NCI-H1105 treated with DMSO at 0.1 percent for 48 hours (cell line): ENCODE measurements at places on chromosomes 12 and 14.
A peak's percentile ranks its signal among the peaks of the same experiment; 100 is the strongest.

DNA sequence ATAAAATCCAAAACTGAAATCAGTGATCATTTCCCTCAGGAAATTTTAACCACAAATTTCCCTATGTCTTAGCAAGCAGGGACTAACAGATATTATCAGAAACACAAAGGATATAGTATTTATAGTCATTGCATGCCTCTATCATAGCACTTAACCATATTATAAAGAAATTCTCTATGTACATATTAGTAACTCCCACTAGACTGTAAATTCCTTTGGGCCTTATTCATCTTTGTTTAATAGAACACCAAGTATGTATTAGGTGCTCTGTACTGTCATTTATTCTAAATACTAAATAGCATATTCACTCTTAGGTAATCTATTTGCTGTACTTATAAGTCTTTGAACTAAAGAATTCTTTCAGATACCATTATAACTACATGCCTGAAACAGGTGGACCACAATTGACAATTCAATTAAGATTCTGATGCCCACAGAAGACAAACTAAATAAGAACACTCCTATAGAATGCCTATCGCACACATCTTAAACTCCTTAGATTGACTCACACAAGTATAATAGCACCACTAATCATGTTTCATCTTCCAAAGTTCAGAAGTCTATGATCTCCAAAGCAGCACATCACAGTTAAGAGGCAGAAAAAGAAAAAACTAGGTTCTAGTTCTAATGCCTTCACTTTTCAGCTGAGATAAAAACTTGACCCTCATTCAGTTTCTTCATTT lies 134.1 kb downstream of the FSCB start:
- DNase-seq = no peak

DNA sequence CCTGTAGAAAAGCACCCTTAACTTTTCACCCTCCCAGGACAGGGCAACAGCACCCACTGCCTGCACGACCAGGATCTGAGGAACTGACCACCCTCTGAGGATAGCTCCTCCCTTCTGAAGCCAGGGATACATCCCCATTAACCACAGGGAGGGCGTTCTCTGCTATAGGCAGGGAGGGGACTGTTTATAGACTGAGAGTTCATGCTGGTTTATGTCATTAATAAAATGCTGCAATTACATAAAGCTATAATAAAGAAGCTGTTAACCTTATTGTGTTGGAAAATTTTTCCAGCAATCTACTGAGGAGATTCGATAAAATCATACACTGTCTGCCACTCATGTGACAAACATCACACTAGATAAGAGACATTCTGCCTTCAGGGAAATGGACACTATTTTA lies 232.4 kb upstream of the SFSWAP start:
- DNase-seq = no peak

DNA sequence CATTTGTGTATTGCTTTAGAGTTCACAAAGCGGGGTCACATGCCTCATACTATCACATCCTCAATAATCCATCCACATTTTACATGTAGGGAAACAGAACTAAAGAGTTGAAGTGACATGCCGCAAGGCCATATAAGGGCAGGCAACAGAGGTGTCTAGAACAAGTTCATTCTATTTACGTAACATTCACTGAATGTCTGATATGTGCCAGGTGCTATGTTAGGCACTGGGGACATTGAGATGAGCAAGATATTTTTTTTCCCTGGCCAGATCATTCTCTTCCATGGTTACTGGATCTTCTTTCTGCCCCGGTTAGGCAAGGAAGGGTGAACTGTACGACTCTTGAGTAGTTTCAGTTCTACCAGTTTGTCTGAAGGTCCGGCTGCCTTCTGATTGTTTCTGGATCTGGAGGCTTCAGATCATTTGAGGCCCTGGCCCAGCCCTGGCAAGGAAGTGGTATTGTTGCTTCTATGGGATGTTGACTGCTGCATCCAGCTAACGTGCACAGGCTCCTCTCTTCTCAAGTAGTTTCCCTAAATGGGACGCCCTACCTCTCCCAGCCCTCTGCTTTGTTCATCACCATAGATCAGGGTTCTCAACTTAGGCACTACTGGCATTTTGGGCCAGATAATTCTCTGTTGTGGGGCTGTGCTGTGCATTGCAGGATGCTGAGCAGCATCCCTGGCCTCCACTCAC lies 12.1 kb downstream of the GPATCH2L start:
- DNase-seq = no peak

GRCh38 chr12:94721173-94721572 lies 70.8 kb upstream of the TMCC3 start:
- no peak for DNase-seq

GRCh38 chr12:981176-981828 lies 9.7 kb upstream of the ERC1 start:
- DNase-seq = no peak

DNA sequence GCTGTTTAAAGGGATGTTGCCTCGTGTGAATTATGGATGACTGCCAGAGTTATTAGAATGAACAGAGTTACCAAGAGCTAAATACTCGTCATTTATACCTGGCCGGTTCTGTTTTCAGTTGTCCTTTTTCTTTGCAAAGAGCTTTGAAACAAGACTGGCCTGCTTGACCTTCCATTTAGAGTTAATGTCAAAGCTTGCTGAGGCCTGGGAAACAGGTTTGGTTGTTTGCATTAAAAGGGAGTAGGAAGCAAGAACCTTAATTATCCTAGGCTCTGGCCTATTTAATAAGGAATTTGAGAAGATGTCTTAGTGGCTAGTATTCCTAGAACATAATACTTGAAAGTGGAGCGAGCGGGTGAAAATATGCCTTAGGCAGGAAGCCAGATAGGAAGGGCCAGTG lies 233.3 kb downstream of the CACNA1C start:
- no peak for DNase-seq

GRCh38 chr14:51552768-51553404 lies 98.8 kb upstream of the FRMD6 start:
- DNase-seq = peak; percentile 82

GRCh38 chr14:86050757-86051156 lies 520.8 kb downstream of the FLRT2 start:
- DNase-seq = no peak

- no peak for DNase-seq
Observed at GRCh38 chr14:96408608-96409007, 16.7 kb downstream of the AK7 start.

- DNase-seq = no peak
Observed at GRCh38 chr14:27386391-27386790, 788.6 kb upstream of the NOVA1 start.

DNA sequence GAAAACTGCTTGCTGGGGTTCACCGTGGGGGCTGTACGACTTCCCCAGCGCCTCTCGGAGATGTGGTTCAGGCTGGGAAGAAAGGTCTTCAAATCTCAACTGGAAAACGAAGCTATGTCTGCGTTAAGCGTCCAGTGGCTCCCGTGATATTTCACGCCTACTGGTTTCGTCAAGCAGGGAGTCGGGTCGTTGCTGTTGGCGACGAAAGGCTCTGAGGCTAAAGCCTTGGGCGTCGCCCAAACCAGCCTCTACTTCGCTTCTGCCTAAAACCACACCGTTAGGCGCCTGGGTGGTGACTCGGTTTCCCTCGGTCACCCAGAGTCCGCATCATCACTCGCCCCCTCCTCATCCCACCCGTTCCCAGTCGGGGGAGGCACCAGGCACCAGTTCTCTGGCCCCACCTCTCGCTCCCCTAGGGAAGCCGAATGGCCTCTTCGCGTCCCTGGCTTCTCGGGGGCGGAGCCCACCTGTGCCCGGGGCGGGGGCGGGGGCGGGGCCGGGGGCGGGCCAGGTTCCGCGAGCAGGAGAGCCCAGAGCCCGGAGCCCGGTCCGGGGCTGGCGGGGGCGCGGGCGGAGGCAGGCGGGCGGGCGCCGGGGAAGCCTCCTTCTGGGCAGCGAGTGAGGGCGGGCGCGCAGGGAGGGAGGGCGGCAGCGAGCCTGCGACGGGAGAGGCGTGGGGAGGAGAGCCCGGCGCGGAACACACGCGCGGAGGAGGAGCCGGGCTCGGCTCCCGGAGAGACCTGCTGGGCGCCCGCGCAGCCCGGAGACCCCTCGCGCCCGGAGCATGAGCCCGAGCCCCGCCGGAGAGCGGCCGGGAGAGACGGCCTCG lies at the start of gene B4GALNT3:
TSS of gene B4GALNT3 (plus strand) at position 510 of the 829 bp plus-strand sequence. CDS start 438 bp downstream, outside the sequence.
- DNase-seq = peak; percentile 74

- no peak for DNase-seq
Observed at GRCh38 chr14:95472819-95473251, 43.6 kb downstream of the SYNE3 start.
